Lower leg skin (tissue), 4 donors: ENCODE measurements at places on chromosomes 5 and 9. TPM values are rescaled to one million over a fixed set of nuclear protein-coding genes. Genes with fewer than 3 reads are reported as not detected.

DNA sequence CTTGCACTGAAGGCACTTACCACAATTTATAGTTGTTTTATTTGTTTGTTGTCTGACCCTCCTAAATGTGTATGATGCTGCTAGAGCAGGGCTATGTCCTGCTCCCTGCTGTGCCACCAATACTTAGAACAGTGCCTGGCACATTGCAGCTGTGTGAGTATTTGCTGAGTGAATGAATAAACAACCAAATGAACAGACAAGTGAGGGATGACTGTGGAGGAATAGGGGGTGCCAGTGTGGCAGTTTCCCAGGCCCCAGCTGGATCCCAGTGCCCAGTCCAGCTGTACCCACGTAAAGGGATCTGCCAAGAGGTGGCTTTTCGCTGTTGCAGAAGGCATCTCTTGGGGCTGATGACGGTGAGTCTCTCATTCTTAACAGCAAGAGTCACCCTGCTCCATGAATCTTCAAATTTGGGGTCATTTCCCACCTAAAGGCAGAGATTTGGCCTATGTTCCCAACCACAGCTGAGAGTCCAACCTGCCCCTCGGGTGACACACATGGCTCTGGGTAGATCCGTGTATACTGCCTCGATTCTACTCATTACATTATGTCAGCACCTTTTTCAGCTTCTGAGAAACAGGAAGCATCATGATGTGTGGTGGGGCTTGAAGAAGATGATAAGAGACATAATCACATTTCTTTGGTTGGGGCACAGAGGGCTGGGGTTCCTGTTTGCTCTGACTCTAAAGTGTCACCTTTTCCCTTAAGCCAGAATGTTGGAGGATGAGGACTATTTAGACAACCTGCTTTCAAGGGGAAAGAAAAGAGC lies 14.3 kb downstream of the IL5 start:
- no peak for DNase-seq

Gene SQSTM1
- 263 TPM for total RNA-seq

DNA sequence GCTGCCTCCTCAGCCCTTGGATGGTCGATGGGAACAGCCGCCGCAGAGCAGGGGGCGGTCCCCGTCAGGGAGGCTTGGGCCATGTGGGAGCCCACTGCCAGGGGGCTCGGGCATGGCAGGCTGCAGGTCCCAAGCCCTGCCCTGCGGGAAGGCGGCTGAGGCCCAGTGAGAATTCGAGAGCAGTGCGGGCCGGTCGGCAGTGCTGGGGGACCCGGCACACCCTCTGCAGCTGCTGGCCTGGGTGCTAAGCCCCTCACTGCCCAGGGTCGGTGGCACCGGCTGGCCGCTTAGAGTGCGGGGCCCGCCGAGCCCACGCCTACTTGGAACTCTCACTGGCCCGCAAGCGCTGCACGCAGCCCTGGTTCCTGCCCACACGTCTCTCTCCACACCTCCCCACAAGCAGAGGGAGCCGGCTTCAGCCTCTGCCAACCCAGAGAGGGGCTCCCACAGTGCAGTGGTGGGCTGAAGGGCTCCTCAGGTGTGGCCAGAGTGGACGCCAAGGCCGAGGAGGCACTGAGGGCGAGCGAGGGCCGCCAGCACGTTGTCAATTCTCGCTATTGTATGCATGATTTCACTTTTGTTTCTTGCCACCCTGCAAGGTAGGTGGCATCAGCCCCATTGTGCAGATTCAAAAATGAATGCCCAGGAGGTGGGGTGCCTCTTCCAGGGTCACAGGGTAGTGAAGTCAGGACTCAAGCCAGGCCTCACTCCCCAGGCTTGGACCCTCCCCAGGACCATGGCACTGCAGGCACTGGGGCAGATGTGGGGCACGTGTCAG lies 48.6 kb downstream of the COL15A1 start:
- DNase-seq, result peak; percentile 77

DNA sequence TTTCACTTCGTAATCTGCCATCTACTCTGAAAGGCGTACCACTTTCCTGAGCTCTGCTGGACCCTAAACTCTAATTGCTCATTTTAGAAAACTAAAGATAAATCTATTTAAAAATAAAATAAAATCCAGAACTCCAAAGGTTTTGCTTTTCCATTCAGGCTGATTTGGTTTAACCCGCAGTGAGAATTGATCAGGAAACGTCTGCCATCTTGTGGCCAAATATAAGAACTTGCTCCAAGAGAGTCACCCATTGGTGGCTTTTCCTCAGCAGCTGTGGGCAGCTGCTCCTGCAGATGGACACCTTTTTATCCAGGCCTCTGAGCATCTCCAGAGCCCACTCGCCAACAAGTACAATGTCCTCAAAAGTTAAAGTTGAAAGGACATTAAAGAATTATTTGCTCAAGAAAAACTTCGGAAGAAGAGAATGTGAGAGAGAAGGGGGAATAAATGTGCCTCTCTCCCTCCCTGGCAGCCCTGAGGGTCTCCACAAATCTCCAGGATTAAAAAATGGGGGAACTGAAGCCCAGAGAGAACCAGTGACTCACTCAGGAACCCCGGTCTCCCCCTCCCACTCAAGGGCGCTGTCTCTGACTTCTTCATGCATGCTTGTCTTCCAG lies 4.1 kb downstream of the SAXO1 start:
- no peak for DNase-seq

DNA sequence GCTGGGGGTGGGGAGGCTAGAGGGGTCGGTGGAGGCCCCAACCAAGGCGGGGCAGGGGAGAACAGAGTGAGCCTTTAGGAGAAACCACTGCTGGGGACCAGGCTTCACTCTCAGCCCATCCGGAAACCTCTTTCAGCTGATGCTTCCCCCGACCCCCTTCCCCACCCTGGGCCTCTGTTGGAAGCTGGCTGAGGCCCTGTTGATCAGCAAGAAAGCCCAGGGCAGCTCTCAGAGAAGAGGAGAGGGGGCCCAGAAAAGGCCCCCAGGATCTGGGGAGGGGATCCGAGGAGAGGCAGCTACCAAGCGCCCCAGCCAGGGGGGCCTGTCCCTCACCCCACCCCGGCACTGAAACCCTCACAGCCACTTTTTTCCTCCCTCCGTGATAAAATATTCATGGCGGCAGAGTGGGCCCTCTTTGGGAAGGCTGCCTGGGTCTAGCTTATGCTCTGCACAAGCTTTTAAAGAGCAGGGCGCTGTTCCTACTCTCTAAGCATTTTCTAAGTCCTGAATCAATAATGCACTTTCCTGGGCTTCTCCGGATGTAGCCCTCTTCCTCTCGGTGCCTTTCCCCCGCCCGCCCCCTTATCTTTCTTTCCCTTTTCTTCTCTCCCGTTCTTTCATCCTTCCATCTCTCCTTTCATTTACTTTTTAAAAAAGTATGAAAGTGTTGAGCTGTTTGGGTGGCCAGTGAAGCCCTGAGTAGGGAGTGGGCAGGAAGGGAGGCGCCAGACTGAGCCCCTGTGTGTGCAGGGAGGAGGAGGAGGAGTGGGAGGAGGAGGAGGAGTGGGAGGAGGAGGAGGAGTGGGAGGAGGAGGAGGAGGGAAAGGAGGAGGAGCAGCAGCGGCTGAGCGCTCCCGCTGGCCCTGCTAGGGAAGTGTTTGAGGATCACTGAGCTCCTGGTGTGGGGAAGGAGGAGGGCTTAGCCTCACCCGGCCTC lies 23.5 kb downstream of the NTNG2 start:
- no peak for DNase-seq

DNA sequence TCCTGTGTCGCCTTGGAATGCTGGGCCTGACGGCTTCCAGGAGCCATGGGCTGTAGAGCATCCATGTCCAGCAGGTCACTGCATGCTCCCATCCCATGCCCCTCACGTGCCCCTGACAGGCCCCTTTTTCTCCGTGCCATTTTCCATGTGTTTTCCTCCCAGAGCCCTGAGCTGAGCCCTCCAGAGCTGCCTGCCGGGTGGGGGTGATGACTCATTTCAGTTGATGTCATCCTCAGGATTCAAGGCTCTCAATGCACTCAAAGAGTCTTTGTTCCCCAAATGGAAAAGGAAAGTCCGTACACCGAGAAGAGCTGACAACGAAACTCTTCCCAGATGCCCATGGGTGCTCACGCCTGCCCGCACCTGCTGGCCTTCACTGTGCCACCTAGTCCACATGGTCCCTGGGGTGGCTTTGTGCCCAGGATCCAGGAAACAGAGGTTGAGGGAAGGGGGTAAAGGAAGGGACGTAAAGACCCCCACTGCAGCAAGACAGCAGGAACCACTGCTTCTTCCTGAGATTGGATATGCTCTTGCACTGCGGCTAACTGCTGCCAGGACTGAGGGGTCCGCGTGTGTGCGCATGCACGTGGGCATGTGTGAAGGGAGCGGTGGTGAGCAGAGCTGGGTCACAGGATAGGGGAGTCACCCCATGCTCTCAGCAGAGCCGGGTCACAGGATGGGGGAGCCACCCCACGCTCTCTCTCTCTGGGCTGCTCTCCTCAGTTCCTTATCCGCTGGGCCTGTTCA lies 27.6 kb downstream of the COL15A1 start:
- DNase-seq, result no peak

DNA sequence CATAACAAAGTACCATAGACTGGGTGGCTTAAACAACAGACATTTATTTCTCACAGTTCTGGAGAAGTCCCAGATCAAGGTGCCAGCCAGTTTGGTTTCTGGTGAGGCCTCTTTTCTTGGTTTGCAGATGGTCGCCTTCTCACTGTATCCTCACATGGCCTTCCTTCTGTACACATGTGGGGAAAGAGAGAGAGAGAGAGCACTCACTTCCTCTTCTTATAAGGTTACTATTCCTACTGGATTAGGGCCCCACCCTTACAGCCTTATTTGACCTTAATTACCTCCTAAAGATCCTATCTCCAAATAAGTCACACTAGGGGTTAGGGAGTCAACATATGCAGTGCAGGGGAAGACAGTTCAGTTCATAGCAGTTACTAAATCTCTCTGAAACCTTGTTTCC lies 205.6 kb upstream of the GDNF start:
- no peak for DNase-seq

DNA sequence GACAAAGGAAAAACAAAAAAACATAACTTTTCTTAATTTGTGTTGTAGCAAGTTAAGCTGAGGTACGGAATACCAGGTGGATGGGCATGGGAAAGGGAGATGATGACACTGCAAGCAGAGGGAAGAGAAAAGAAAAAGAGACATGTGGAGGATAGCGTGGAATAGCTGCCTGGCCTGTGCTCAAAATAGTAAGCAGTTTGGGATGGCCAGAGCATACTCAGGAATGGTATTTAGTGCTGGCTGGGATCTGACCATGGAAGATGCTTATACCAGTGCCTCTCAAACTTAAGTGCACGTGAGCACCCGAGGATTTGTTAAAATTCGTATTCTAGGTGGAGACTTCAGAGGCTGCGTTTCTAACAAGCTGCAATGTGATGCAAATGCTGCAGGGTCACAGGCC lies 41.3 kb downstream of the LNPEP start:
- no peak for DNase-seq

Gene NR6A1
- total RNA-seq, result 4.9 TPM

GRCh38 chr5:158609333-158610050 lies 490.2 kb downstream of the EBF1 start:
- no peak for DNase-seq

DNA sequence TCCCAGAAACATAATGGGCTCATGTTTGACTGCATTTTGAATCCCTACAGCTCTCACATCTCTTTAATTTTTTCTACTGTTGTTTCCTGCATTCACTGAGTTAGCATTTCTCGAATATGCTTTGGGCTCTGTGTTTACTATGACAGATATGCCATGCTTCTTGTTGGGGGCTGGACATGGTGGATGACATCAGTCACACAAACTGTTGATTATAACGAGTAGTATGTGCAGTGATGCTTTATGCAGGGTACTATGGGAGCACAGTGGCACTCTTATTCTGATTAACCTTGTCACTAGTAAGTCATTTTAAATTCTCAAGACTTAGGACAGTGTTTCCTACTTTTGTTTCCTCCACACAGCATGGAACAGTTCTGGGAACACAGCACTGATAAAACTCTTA lies 295.4 kb upstream of the ZNF608 start:
- DNase-seq, result no peak

Gene RELL2
- total RNA-seq, result 11.3 TPM

DNA sequence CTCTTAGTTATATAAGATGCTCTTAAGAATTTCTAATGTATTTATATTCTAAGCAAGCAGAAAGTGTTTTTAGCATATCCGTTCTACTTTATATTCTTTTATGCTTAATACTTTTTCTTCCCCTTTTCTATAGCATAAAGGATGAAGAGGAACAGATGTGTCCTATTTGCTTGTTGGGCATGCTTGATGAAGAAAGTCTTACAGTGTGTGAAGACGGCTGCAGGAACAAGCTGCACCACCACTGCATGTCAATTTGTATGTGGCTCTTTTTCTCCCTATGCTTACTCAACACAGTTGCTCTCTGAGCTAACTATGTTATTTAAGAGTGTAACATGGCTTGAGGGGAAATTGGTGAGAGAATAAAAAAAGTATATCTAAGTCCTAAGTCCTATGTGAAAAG lies 37.6 kb upstream of the SETD9 start:
- DNase-seq, result no peak

Gene SLC27A4
- 105 TPM for total RNA-seq

GRCh38 chr5:151751091-151751490 lies 7.3 kb downstream of the ATOX1 start:
- DNase-seq, result peak; percentile 64

DNA sequence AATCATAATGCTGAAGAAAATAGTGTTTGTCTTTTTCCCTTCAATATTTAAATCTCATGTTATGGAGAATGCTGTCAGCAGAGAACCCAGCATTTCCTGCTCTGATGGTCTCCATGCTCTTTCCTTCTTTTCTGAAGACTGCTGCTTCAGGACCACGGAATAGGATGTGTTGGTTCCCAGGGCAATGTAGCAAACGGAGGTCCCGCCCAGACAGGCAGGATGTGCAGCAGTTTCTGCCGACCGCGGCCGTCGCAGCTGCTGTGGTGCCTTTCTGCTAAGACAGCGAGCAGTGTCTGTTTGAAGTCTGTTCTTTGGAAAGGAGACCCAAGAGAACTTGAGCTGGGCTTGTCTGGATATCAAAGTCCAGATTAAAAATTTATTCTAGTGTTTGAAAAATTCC lies 654.3 kb downstream of the CCDC171 start:
- DNase-seq, result no peak

- no peak for DNase-seq
Observed at GRCh38 chr9:23638011-23638410, 188.0 kb downstream of the ELAVL2 start.

DNA sequence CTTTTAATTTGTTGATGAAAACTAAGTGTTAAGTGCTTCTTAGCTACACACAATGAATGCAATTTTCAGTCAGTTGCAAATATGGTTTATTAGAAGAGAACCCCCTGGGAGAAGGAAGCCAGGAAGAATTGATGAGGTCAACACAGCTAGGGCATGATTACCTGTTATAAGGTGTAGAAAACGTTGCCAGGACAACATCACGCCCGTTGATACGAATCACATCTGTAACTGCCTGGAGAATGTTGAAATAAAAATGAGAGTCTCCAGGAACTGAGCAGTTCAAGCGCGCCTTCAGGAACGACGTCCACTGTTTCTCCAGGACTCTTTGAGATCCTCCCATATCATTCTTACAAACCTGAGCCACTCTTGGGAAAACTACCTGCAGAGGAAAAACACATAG lies 88.0 kb downstream of the SEMA6A start:
- no peak for DNase-seq

DNA sequence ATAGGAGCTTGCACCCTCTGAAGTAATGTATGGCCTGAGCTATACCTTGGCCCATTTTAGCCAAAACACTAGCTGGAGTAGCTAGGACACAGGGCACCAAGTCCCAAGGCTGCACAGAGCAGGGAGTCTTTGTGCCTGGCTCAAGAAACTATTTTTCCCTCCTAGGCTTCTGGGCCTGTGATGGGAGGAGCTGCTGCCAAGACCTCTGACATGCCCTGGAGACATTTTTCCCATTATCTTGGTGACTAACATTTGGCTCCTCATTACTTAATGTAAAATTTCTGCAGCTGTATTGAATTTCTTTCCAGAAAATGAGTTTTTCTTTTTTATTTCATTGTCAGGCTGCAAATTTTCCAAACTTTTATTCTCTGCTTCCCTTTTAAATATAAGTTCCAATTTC lies 1099.2 kb downstream of the CDH18 start:
- DNase-seq, result no peak
